Fibroblast of lung (primary cell): ENCODE measurements at places on chromosomes 13 and 19. TPM values are rescaled to one million over a fixed set of nuclear protein-coding genes. Genes with fewer than 3 reads are reported as not detected.

GRCh38 chr13:104798486-104798885, 1732.3 kb upstream of the SLC10A2 start:
- no peak for DNase-seq

Gene CYP4F2
- not detected in 2 replicates for total RNA-seq

DNA sequence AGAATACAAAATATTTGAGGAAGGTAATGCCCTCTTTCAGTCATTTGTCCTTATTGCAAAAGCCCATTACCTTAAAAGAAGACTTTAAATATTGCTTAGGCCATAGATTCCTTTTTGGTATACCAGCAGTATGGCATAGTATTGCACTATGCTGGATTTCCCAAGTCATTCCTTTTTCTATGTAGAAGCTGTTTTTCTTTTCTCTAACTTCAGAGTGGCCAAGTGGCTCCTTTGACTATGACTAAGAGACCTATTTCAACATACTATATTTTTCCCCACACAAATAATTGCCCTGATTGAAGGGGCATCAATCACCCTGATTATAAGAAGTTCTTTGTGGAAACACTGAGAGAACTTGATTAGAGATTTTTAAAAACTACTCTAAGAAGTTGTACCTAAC, 68.6 kb downstream of the UFM1 start:
- no peak for DNase-seq

Gene ZIC5
- not detected in 2 replicates for total RNA-seq

DNA sequence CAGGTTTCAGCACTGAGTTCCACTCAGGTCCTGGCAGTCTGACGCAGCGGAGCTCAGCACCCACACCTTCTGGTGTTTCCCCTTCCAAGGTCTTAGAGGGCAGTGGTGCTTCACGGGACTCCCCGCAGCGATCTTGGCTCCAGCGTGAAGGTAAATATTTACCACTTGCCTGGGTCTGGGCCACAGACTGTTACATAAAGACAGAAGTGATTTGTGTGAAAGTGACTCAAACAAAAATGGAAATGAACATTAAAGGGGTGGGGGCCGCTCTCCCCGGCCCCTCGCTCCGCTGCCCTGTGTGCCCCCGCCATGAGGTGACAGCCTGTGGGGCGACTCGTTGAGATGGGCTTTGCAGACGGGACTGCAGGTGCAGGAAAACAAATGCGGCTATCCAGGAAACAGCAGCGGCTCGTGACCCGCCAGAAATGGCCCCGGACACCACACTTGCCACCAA, 55.0 kb downstream of the GGACT start:
- no peak for DNase-seq

DNA sequence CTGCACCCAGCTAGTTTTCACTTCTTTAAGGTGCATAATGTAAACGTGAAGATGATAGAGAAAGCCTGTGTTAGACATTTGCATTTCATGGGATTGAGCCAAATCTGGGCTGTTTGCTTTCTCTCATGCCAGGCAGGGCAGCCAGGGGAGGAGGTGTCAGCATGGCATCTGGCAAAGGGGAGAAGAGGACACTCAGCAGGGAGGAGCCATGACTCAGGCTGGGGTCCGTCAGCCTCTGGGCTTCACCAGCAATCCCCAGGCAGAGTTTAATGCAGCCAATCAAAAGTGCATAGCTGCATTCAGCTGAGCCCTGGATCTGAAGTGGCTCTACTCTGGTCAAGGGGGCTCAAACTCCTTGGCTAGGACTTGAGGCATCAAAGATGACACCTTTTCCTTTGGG, 23.5 kb downstream of the EBPL start:
- DNase-seq = peak; percentile 22
